NCI-H2081 (cell line): ENCODE measurements at places on chromosomes 2 and 18.

DNA sequence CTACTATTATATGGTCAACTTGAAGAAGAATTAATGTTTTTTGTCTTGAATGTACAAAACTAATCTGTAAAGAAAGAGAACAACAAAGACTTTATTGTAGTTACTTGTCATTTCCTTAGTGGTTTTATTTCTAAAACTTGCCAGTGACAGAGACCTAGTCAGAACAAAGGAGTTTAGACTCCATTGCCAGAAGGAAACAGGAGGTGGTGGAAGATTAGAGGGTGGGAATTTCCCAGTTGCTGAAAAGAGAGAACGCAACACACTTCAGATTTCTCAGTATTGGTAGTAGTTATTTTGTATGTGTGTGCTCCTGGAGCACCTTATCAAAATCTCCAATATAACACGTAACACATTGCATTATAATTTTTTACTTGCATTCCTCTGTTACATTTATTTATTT lies 81.4 kb downstream of the CDCA7 start:
- no peak for DNase-seq

DNA sequence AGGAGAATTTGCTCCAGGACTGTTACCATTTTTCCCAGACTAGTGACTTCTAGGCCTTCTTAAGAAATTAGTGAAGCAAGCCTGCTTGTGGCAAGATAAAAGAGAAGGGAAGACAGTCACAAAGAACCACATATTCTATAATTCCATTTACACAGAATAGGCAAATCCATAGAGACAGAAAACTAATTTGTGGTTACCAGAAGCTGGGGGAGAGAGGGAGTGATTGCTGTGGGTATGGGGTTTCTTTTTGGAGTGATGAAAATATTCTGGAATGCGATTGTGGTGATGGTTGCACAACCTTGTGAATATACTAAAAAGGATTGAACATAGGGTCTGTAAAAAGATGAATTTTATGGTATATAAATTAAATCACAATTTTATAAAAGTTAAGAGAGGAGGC lies 37.5 kb upstream of the SIX2 start:
- DNase-seq, result no peak

GRCh38 chr18:9020221-9020620 lies 82.3 kb upstream of the NDUFV2 start:
- no peak for DNase-seq

DNA sequence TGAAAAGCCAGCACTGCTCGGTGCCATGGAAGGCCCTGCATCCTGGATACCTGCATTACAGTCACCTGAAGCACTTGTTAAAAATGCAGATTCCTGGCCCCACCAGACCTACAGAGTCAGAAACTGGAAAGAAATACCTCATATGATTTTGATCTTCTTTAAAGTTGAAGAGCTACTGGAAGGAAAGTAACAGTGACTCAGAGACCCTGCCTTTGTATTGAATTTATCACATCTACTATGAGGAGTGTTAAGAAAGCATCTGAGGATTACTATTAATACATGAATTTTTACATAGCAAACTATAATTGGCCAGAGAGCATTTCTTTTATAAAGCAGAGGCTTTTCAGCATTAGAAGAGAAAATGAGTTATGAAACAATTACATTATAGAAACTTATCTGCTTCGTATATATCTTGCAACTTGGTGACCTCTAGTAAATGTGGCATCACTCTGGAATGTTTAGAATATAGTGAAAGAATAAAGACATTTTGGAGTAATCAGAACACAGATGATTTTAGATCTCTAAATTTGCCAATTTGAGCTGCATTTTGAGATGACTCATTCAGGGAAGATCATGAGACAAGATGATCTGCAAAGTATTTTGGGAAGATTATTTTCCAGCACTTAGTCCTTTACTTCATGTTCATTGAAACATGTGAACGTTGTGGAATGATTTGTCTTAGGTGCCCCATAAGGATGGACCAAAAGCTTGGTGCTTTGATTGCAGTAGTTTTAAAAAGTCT lies 12.2 kb downstream of the PTPRM start:
- no peak for DNase-seq

- DNase-seq, result no peak
Measured at GRCh38 chr2:3302751-3303582, 74.7 kb downstream of the EIPR1 start.

GRCh38 chr2:27093430-27094352 lies 7.1 kb downstream of the KHK start:
- no peak for DNase-seq

DNA sequence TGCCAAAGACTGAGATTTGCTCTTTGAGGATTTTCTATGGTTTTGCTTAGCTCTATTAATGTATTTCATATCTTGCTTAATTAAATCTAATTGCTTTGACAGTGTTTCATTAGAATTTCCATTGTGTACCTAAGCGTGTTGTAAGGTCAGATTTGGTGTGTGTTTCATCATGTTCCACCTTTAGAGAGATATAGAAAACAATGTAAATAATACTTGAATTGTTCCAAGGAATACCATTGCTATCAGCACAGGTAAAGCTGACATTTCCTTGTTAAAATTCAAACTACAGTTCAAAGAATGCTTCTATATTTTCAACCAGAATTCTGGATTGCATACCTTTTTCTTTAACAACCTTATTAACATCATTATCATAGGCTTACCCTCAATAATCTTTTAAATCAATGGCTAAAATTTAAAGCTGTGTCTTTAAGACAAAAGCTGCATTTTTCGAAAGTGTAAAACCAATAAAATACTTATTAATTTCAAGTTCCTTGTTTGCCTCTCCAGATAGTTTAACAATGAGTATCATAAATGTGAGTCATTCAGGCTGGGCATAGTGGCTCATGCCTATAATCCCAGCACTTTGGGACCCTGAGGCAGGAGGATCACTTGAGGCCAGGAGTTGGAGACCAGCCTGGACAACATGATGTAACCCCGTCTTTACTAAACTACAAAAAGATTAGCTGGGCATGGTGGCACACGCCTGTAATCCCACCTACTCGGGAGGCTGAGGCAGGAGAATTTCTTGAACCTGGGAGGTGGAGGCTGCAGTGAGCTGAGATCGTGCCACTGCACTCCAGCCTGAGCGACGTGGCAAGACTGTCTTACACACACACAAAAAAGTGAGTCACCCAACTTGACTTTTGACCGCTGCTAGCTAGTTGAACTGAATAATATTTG lies 188.0 kb upstream of the PKDCC start:
- no peak for DNase-seq

GRCh38 chr2:22952656-22953225 lies 432.2 kb upstream of the KLHL29 start:
- no peak for DNase-seq

DNA sequence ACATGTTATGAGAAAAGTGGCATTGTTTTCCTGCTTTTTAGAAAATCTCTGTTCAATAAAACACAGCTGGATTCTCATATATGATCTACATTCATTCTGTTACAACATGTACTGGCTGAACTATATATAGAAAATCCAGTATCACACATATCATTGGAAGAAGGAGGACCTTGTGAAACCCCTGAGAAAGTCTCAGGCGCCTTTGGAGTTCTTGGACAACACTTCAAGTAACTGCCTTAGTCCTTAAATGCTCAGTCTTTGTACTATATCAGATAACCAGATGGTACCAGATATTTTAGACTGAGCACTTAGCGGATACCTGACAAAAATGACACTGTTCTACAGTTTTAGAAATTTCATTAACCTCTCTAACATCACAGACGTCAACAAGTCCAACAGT lies 72.2 kb downstream of the ACVR1 start:
- no peak for DNase-seq

GRCh38 chr2:53949457-53949856 lies 21.3 kb downstream of the PSME4 start:
- DNase-seq, result no peak

GRCh38 chr2:110983133-110983532 lies 137.6 kb upstream of the BCL2L11 start:
- DNase-seq, result no peak

GRCh38 chr2:135985826-135986393 lies 484 bp upstream of the DARS1 start:
- no peak for DNase-seq

- DNase-seq, result no peak
Measured at GRCh38 chr18:47915229-47915628, 15.2 kb downstream of the SMAD2 start.

GRCh38 chr2:212961255-212961654 lies 190.2 kb downstream of the IKZF2 start:
- DNase-seq, result no peak

DNA sequence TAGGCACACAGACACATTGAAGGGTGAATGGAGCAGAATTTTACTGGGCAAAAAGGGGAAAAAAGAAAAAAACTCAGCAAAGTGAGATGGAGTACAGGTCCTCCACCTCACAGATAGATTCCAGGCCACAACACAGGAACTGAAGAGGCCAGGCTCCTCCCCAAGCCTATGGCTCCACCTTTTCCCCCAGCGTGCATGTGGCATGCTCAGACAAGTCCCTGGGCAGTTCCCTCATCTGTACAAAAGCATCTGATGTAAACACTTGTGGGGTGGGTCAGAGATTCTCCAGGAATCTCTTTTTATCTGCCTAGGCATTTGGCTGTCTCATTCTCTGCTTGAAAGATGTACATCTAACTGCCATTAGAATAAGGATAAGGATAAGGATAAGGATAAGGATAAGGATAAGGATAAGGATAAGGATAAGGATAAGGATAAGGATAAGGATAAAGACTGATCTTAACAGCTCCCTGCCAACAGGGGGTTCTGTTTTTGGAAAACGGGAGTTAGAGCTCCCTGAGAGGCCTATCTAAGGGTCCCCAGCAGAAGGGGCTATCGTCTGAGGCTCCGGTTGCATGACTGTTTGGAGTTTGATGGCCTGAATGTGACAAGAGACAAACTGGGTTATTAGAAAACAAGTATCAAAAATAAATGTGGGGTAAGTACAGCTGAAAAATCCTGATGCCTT lies 17.2 kb upstream of the ASXL3 start:
- no peak for DNase-seq

DNA sequence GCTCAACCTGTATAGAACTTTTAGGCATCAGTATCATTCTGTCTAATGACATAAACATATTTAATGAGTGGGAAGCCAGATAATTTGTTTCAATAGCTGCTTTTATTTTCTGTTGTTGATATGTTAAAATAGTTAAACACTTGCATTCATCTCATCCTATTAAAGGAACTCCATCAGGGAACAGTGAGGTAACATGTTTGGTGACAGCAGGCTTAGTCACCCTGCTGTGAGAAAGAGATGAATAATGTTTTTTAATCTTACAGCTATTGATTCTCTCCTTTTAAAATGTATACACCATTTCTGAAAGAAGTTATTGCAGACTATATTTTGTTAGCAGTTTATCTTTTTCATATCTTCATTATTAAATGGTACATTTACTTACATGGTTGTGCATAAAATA lies 123.3 kb upstream of the CWC22 start:
- no peak for DNase-seq

GRCh38 chr18:13292736-13293135 lies 74.2 kb downstream of the LDLRAD4 start:
- DNase-seq, result no peak

DNA sequence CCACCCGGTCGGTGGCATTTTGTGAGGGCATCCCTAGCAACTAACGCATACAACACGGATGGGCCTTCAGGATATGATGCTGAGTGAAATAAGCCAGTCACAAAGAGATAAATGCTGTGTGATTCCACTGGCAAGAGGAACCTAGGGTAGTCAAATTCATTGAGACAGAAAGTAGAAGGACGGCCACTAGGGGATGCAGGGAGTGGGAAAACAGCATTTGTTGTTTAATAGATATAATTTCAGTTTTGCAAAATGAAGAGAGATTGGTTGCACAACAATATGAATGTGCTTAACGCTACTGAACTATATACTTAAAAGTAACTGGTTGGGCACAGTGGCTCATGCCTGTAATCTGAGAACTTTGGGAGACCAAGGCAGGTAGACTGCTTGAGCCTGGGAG lies 112.9 kb downstream of the AFF3 start:
- no peak for DNase-seq

- DNase-seq, result no peak
Measured at GRCh38 chr2:15043336-15044058, 411.0 kb downstream of the LRATD1 start.

GRCh38 chr2:239927424-239927981 lies 97.6 kb downstream of the NDUFA10 start:
- DNase-seq, result no peak

- no peak for DNase-seq
Measured at GRCh38 chr2:11750422-11750821, 4.0 kb downstream of the LPIN1 start.

DNA sequence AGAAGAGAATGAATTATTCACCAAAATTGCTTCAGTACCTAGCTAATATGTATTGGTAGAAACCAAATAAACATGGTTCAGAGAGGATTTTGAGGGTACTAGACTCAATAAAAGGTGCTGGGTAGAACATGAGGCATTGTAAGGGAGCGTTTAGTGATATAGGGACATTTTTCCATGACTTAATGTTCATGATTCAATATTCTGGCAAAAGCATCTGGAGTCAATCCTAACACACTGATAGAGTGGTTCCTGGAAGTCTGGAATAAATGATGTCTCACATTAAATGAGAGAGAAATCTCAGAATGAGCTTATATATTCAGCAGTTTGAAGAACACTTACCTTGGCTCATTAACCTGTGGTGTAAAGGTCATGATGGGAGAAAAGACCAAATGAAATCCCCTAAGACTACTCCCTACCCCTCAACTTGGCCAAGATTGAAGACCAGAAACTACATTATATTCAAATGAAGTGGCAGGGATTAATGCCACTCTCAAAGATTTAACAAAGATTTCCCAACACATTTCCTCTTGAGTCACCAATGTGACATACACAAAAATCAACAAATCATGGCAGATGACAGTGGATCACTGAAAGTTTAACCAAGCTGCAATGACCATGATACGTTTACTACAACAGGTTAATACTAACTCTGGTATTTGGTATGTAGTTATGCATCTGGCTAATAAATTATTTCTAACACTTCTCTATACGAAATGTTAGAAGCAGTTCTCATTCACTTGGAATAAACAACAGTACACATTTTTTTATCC lies 309.5 kb downstream of the SATB2 start:
- no peak for DNase-seq

DNA sequence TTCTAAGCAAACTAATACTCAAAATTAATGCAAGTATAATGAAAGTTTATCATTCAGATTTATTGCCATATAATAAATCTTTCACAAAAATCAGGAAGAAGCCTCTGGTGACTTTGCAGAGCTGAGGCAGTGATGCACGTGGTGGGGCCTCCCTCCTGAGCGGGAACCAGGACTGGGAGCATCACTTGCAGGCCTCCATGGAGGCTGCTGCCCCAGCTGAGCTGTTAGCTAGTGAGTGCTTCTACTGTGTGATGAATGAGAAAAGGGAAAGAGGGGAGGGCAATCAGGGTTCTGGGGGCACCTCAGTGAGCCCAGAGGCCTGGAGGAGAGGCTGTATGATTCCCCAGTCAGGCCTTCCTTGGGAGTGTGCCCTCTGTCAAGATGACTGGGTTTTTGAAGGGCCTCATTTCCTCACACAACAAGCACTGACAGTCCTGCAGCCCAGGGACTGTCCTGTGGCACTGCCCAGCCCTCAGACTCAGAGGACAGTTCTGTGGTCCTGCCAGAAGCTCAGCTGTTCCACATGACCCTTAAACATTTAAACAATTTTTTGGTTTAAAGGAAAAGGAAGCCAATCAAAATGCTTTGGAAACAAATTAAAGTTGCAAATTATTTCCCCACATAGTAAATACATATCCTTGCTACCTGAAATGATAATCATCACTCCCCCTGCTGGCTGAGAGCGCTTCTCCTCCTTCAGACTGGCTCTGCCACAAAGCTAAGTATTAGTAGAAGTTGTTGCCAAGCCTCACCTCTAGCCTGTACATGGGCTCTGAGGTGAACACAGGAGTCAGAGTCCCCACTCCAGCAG lies 90.9 kb upstream of the SMAD7 start:
- no peak for DNase-seq

GRCh38 chr2:24771764-24772586 lies 21.2 kb downstream of the PTRHD1 start:
- no peak for DNase-seq

GRCh38 chr2:170344663-170345346 lies 166.9 kb downstream of the MYO3B start:
- no peak for DNase-seq
